Activated CD4-positive, alpha-beta T cell treated with anti-CD3 and anti-CD28 coated beads for 24 hours (primary cell): ENCODE measurements at places on chromosomes 1 and 21.

GRCh38 chr1:68317543-68317942 lies 85.2 kb upstream of the WLS start:
- no peak for DNase-seq

DNA sequence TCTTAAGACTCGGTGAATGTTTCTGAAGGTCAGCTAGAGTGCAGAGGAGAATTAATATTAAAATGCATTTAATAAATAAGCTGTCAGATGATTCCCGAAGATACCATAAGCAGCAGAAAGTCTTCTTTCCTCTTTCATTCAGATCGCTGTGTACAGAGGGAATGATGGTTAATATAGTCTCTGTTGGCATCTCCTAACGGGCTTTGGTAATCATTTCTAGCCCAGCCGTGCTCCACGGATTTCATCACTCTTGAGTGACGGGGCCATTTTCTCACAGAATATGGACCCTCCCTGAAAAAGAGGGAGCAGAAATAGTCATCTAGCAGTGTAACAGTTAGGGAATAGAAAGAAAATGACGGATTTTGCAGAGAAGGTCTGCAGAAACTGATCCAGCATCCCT lies 103.1 kb downstream of the ST6GALNAC3 start:
- no peak for DNase-seq

- DNase-seq = no peak
Observed at GRCh38 chr1:198837278-198838021, 198.6 kb downstream of the PTPRC start.

DNA sequence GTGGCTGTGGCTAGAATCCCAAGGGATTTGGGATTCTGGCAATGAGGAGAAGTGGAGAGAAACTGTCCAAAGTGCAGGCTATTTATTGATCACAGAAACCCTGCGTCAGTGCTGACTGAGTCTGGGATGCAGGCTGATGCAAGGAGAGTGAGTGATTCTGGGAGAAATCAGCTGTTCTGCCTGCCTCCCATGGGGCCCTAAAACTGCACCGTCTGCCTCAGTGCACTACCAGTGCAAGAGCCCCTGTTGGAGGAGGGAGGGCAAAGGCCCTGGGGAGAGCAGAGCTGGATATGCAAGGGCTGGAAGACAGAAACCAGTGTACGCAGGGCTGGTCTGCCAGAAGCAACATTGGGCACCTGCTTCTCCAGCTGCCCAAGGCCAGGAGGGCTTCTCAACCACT lies 42.6 kb downstream of the C1orf198 start:
- DNase-seq = no peak

- no peak for DNase-seq
Observed at GRCh38 chr1:235953801-235954200, 87.1 kb upstream of the LYST start.

- DNase-seq = no peak
Observed at GRCh38 chr1:27345272-27345671, 3.5 kb downstream of the SYTL1 start.

GRCh38 chr1:93427656-93428055 lies 20.3 kb upstream of the FNBP1L start:
- DNase-seq = no peak
